MM.1S (cell line): ENCODE measurements at places on chromosomes 3 and 15.

DNA sequence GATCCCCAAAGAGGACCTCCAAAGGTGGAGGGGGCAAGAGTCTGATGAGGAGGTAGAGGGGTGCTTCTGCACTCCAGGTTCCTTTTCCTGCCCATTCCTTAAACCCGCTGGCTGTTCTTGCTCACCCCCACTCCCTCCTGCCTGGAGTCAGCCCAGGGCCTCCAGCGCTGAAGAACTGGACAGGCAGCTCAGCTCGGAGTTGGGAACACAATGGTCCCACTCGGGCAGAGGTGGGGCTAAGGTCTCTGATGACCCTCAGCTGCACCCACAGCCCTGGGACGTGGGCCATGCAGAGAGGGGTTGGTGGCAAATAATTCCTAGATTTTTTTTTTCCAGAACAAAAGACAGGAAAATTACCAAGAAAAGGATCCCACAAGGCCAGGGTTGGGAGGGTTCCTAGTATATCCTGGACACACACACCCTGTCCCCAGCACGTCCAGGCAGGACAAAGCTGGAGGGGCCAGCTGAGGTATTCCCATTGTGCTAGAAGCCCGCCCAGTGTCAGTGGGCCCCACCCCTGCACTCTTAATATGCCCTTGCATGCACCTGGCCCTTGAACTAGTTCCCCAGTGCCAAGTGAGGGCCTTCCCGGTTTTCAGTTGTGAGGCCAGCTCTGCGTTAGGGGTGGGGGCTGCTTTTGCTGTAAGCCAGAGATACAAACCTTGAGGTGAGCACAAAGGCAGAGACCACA lies 22.1 kb upstream of the IP6K2 start:
- DNase-seq = no peak

DNA sequence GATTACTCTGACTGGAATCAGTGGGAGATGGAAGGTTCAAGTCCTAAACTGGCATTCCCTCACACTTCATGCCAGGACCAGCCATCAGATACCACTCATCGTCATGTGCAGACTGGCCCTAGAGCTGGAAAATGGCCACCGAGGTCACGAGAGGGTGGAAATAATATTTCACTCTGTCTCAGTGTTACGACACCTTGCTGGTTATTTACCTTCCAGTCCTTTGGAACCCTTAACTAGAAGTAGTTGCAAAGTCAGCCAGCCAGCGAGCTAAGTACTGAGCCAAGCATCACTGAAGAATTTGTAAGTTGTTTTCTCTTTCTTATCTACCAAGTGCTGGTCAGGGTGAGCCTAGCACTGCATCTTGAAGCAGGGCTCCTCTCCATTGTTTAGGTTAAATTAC lies 309.9 kb upstream of the RASGRP1 start:
- no peak for DNase-seq

GRCh38 chr3:197501879-197502620 lies 53.7 kb downstream of the BDH1 start:
- peak; percentile 94 for DNase-seq

GRCh38 chr3:194976049-194976451 lies 290.4 kb downstream of the FAM43A start:
- DNase-seq = no peak

GRCh38 chr3:186166491-186167288 lies 57.8 kb upstream of the ETV5 start:
- DNase-seq = no peak

DNA sequence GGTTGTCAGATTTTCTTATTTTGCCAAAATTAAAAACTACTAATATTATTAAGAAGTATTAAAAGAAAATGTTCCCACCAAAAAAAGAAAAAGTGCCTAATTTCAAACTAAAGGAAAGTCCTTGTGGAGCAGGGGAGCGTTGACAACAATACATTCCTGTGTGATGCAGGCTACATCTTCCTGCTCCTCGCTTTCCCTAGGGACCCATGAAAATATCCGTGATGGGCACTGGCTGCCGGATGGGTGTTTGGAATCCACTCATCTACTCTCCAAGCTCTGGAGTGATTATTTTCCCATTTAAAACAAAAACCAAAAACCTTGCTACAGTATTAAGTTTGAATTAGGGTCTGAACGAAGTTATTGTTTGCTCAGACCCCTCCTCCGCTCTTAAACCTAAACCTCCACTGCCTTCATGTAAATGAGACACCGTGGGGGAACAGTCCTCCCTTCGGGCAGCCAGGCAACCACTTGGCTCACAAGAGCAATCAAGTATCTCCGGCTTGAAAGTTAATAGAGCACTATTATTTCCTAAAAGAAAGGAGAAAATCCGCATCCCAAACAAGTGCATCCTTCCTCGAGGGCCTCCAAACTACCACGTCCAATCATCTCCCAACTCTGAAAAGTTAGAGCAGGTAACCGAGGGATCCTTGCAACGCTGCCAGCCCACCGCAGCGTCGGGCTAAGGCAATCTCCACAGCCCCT lies 1.5 kb downstream of the ITGB5 start:
- no peak for DNase-seq

DNA sequence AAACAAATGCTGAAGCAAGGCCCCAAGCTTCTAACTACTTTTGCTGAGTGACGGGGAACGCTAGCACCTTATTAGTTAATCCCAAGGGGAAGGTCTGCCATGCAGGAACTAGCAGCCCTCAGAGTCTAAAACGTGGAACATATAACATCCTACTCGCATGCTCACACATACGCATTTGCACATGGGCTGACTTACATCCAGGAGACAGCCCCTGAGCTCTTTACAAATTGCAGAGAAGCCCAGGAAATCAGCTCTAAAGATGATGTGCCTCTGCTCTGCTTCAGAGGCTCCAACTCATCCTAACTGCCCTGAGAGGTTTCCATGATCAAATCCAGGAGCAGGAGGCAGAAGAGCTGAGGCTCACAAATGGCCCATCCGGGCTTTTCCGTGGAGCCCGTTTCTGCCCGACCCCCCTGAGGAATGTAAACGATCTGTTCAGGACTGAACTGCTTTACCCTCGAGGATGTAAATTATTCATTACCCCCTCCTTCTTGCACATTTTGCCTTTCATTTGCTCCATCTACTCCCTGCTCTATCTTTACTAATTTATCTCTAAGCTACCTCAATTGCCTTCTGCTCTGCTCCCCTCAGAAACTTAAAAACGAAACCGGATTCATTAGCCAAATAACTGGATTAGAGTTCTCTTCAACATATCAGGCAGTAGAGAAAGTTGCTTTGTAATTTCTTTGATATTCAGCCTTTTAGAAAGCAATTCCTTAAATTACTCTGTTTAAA lies 141.9 kb upstream of the CCDC54 start:
- DNase-seq = no peak

DNA sequence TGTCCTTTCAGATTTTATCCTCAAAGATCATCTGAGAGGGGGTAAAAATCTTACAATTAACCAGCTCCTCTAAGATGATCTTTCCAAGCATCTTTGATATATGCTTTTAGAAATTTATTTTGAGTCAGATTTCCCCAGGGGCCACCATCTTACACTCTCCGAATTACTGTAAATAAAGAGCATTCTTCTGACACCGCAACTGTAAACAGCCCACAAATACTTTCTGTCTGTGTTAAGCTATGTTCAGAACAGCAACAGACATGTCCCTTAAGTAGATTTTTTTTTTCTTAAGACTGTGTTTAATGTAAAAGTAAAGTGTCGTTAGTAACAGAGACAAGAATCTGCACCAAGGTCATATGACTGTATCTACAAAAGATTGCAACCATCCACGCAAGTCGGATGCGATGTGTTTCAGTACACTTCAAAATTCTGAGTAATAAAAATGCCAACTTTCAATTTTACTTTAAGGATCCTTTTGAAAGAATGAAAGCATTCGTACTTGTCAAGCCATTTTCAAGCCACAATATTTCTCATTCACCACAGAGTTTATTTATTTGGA lies 159.0 kb upstream of the KCNH8 start:
- DNase-seq = no peak

DNA sequence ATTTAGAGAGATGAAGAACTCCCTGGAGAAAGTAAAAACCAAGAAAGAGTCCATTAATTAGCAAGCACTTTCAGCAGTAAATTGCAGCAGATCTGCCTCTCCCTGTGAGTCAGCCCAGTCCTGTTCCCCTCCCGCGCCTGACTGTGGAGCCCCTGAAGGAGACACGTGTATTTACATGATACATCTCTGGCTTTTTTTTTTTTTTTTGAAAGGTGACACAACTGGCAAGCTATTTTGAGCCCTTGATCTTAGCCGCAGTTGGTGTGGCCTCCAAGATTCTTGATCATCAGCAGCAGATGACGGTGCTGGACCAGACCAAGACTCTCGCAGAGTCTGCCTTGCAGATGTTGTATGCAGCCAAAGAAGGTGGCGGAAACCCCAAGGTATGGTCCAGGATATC lies 271.8 kb upstream of the TPM1 start:
- no peak for DNase-seq

- peak; percentile 88 for DNase-seq
These were observed 775 bp downstream of the TTC21A start for GRCh38 chr3:39108200-39108710.

GRCh38 chr15:36183201-36183600 lies 396.2 kb upstream of the CDIN1 start:
- no peak for DNase-seq

DNA sequence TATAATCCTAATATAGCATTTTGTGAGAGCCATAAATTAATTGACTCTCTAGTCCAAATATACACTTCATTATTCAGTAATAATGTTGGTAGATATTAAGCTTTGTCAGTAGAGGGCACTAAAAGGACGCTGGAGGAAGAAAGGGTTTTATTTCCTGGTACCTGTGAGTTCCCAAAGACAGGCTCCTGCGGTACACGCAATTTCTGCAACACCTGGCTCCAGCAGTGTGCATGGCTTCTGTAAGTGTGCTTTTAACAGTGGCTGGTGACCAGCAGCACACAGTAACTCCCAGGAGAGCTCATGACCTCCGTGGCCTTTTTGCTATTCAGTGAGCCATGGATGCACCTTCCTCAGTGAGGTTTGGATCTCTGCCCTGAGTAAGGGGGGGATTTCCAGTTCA lies 338.3 kb upstream of the ZNF385D start:
- peak; percentile 68 for DNase-seq

DNA sequence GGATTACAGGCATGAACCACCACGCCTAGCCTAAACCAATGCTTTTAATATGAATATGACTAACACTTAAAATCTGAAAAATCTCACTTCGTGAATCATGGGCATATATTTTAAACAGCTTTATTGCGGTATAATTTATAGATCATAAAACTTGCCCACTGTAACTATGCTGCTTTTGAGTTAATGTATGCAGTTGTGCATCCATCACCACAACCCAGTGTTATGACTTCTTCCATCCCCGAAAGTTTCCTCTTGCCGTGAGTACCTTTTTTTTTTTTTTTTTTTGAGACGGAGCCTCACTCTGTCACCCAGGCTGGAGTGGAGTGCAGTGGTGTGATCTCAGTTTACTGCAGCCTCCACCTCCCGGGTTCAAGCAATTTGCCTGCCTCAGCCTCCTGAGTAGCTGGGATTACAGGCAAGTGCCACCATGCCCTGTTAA lies 7.1 kb downstream of the KAT2B start:
- no peak for DNase-seq

DNA sequence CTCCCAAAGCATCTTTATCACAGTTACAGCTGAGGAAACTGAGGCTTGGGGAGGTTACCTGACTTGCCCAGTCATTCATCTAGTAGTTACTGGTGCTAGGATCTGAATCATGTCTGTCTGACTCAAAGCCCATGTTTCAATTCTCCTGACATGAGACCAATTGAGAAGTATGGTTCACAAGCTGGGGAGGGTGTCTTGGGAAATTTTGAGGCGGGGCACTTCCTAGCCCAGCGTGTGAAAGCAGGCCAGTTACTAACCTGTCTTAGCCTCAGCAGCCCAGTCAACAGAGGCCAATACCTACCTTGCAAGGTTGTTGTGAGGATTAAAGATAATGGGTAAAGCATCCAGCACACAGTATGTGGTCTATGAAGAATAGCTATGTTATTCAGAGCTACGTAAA lies 37.0 kb downstream of the CLDN18 start:
- DNase-seq = no peak

- DNase-seq = no peak
These were observed 36.7 kb downstream of the ZIC4 start for GRCh38 chr3:147369661-147370123.

GRCh38 chr3:33467786-33468185 lies 27.6 kb upstream of the UBP1 start:
- no peak for DNase-seq

GRCh38 chr15:31341071-31341470 lies 14.4 kb downstream of the KLF13 start:
- no peak for DNase-seq

DNA sequence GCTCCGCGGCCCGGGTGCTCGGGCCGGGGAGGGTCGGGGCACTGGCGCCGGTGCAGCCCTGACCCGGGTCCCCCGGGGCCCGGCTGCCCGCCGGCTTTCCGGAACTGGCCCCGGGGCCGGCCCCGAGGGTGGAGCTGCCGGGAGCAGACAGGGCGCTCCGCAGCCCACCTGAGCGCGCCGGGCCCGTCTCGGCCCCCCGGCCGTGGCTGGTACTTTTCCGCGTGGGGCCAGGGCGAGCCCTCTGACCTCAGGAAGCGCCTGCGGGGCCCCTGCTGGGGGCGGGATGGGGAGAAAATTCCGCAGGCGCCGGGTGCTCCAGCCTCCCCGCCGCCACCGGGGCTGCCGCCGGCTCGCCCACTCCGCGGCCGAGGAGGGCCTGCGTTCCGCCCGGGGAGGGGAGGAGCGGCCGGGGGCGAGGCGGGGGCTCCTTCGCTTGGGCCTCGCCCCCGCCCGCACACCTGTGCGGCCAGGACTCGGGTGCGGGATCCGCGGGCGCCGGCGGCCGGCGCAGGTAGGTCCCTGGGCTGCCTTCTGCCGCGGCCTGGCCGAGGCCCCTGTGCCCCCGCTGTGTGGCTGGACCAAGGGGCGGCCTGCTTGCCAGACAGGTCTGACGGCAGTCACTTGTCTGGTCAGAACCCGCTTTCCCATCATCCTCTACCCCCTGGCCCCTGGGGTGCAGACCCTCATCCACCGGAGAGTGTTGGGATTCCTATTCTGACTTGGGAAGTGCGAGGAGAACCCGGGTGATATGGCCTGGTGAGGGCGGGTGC lies 3.5 kb downstream of the FURIN start:
- peak; percentile 25 for DNase-seq

DNA sequence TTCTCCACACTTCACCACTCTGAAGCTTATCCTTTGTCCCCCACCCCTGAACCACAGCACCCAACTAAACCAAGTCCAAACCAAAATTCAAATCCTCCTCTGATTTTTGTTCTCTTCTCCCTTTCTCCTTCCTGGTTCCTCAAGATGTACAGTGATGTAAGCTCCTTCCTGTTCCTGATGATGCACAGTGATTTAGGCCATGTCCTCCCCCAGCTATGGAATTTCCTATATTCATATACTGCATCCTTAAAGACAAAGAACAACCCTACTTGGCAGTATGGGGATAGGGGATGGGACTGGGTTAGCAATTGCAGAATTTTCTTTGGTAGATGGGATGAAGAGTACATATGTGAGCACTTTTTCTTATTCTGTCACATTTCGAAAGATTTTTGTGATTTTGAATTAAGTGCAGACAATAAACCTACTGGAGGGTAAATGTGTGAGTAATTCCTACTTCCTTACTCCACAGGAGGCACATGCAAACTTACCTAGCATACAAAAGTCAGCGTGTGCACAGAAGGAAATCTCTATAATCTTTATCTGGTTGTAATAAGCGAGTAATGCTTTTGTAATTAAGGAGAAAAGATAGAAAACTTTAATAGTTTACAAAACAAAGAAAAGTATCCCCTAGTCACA lies 125.0 kb downstream of the ANO10 start:
- DNase-seq = no peak
